ENCODE measurements at places on chromosomes 2 and 18.
A peak's percentile ranks its signal among the peaks of the same experiment; 100 is the strongest.

DNA sequence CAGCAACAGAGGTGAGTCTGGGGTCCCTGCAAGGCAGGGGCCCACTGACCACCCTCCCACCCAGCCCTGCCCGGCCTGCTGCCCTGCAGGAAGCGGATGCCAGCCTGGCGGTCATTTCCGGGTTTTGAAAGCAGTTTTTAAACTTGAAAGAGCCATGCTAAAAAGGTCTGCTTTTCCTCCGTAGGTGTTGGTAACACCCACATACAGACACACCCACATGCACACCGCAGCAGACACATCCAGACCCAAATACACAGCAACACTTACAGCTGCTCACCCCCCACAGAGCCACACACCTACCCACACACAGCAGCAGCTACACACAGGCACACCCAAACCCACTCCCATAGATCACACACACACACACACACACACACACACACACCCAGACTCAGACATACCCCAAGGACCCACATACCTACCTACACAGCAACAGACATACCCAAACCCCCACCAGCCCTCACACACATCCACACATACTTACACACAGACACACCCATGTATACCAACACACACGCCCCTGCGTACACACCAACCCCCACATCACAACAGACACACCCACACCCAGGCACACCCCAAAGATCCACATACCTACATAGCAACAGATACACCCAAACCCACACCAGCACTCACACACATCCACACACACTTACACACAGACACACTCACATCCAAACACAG lies 7.6 kb downstream of the ZFP36L2 start:
- DNase-seq, result no peak

DNA sequence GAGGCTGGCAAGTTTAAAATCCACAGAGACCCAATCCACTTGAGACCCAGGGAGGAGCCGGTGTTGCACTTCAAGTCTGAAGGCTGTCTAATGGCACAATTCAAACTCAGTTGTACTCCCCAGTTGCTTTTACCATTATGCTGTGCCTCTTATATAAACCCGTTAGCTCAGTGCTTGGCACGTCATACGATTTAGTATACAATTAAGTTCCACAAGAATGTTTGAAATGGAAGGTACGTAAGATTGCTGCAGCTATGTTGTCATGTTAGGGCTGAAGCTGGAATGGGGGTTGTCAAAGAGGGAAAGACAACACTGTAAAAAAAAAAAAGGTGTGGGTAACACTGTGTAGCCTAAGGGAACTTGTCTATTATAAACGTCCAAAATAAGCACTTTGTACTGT lies 30.2 kb downstream of the LIMS1 start:
- DNase-seq, result no peak

- no peak for DNase-seq
These were observed 30.5 kb upstream of the SLC39A10 start for GRCh38 chr2:195626507-195626906.

- no peak for DNase-seq
These were observed 213.0 kb downstream of the TRIB2 start for GRCh38 chr2:12929758-12930157.

- no peak for DNase-seq
These were observed 61.0 kb downstream of the TRAPPC12 start for GRCh38 chr2:3440477-3440876.

GRCh38 chr18:5162111-5162510 lies 34.9 kb downstream of the AKAIN1 start:
- no peak for DNase-seq

GRCh38 chr18:39825485-39826150 lies 2129.4 kb upstream of the PIK3C3 start:
- DNase-seq, result peak; percentile 45

Measured in HFFc6 (cell line).